ENCODE measurements at places on chromosomes 16 and 17. TPM values are rescaled to one million over a fixed set of nuclear protein-coding genes. Genes with fewer than 3 reads are reported as not detected.

GRCh38 chr17:79936641-79937381 lies 97.6 kb upstream of the CBX4 start:
- no peak for DNase-seq
- H3K4me3 ChIP-seq = no peak overlapping the region
- H3K36me3 ChIP-seq = no peaks in the 10 kb centered on the region
- H3K27me3 ChIP-seq = no peaks in the 10 kb centered on the region
- H3K27ac ChIP-seq = no peak overlapping the region
- H3K4me1 ChIP-seq = no peaks in the 10 kb centered on the region

DNA sequence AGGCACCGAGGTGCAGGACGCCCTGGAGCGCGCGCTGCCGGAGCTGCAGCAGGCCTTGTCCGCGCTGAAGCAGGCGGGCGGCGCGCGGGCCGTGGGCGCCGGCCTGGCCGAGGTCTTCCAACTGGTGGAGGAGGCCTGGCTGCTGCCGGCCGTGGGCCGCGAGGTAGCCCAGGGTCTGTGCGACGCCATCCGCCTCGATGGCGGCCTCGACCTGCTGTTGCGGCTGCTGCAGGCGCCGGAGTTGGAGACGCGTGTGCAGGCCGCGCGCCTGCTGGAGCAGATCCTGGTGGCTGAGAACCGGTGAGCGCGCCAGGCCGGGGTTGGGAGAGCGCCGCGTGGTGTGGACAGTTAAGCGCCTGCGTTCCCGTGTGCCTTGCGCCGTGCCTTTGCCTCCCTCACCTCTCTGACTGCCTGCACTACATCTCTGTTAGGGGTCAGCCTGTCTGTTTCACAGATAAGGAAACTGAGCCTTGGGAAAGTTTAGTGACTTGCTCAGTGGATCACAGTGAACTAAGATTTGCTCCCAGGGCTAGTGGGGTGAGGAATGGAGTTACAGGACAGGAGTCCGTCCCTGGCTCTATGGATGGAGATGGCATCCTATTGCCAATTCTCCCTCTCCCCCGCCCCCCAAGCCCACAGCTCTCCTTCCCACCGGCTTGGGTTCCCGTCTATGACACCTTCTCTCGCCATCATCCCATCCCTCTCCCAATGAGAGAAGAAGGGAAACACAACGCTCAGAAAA lies 880 bp downstream of the SARM1 start:
- H3K27ac ChIP-seq = peak overlapping the region; percentile 77
- H3K4me1 ChIP-seq = peaks cover 5% of the 10 kb centered on the region
- no peak for DNase-seq
- peak overlapping the region; percentile 55 for H3K4me3 ChIP-seq

DNA sequence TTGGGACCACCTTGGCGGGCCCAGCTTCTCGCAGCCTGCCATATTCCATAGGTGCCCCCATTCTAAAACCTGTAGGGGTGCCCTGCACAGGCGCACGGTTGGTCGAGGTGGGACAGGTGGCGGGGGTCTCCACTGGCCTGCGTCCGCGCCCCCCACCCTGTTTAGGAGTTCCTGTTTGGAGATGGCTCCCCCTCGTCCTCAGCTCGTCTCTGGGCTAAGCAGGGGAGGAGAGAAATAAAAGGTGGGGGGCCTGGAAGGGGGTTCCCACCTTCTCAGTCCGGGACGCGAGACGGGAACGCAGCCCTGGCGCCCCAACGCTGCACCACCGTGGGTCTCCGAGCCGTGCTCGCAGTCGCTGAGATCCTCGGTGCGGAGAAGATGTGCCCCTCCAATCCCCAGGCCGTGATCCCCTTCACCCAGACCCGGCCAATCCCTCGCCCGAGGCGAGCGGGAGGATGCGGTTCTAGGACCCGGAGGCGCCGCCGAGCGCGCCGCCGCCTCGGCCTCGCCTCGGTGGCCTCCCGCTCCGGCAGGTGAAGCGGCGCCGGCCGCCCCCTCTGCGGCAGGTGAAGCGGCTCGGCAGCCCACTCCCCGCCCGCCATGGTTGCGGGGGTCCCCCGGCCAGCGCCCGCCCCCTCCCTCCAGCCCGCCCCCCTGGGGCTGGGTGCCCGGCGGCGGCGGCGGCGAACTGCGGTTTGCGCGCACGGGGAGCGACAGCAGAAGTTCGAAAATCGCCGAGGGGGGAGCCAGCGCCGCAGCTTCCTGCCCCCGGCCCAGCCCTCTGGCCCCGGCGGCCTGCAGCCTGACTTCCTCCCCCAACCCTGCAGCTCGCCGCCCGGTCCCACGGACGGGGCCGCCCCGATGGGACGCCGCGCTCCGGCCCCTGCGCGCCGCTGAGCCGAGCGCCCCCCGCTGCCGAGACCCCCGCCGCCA lies at the start of gene FMNL1:
FMNL1 (plus strand) TSS at position 805 of the 933 bp plus-strand sequence. CDS start 240 bp downstream, outside the sequence.
- H3K27me3 ChIP-seq = no peaks in the 10 kb centered on the region
- no peak for DNase-seq
- H3K4me1 ChIP-seq = no peaks in the 10 kb centered on the region

GRCh38 chr17:72710202-72710601 lies 382.3 kb downstream of the SLC39A11 start:
- no peaks in the 10 kb centered on the region for H3K36me3 ChIP-seq
- H3K27me3 ChIP-seq = no peaks in the 10 kb centered on the region
- no peak for DNase-seq
- H3K4me3 ChIP-seq = no peak overlapping the region
- no peaks in the 10 kb centered on the region for H3K4me1 ChIP-seq
- no peak overlapping the region for H3K27ac ChIP-seq

GRCh38 chr16:76879420-76879819 lies 311.6 kb upstream of the MON1B start:
- no peak overlapping the region for H3K27ac ChIP-seq
- no peaks in the 10 kb centered on the region for H3K4me1 ChIP-seq
- DNase-seq = no peak
- H3K36me3 ChIP-seq = no peaks in the 10 kb centered on the region
- H3K4me3 ChIP-seq = no peak overlapping the region

The IRX5 gene
- total RNA-seq = 0.62 TPM

The NPIPB9 gene
- total RNA-seq = 2.4 TPM

The CDRT4 gene
- 0.29 TPM for total RNA-seq

The CAPNS2 gene
- total RNA-seq = 2.1 TPM

The NT5C gene
- total RNA-seq = 35.6 TPM

The OSBPL7 gene
- total RNA-seq = 9.7 TPM

The KRTAP4-9 gene
- not detected for total RNA-seq

The JUP gene
- 64.5 TPM for total RNA-seq

The ZFHX3 gene
- 9.1 TPM for total RNA-seq

The RAB37 gene
- total RNA-seq = 1.1 TPM

The BCL6B gene
- total RNA-seq = 32.8 TPM
